ENCODE measurements at places on chromosomes 3 and 15. TPM values are rescaled to one million over a fixed set of nuclear protein-coding genes. Genes with fewer than 3 reads are reported as not detected.

ZNF502 gene
- 1.7 TPM for total RNA-seq

SI gene
- total RNA-seq = not detected

RPLP1 gene
- 3,292 TPM for total RNA-seq

TRAK1 gene
- 15.3 TPM for total RNA-seq

SLC9C1 gene
- not detected for total RNA-seq

MGLL gene
- total RNA-seq = 62.9 TPM

GOLIM4 gene
- 20.4 TPM for total RNA-seq

PARP15 gene
- total RNA-seq = not detected

KLHDC8B gene
- 4.5 TPM for total RNA-seq

CORO2B gene
- total RNA-seq = 3.7 TPM

TLNRD1 gene
- 10.5 TPM for total RNA-seq

GPR160 gene
- total RNA-seq = 1.8 TPM

TLR9 gene
- not detected for total RNA-seq
